GM12865 (cell line): ENCODE measurements at places on chromosomes 3 and 15.

DNA sequence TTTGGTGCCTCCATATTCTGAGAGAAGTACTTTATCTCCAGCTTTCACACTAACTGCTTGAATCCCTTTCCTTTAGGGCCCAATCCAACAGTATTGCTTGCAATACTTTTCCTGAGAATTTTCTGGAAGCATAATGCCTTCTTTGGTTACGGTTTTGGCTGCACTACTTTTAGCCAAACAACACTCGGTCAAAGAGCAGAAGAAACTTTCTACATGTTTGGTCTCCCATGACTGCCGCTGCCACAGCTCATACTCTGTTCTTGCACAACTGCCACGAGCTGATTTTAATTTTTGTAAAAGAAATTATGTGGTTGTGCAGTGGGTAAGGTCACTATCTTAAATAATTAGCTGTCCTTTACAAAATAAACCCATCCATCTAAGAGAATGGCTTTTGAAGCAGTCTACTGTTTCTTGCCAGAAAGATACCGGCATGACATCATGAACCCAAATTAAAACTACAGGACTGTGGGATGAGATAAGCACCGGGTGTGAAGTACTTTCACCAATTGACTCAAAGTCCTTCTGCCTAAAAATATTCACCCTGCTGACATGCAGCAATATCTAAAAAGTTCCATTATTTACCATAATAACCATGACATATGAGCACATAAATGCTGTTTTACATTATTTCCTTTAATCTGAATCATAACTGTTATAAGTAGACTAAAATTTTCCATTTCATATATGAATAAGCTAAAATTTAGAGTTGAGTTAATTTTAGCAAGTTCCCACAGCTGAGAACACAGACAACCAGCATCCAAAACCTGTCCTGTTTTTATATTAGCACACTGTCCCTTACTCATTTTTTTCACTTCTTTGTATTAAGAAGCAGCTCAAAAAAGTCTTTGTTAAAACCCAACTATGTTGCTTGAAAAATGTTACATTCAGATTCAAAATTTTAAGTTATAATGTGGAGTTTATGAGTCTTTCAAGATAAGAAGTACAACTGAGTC lies 1154.3 kb downstream of the EPHA3 start:
- no peak for DNase-seq

- peak; percentile 35 for DNase-seq
Measured at GRCh38 chr15:64697911-64698369, 77.4 kb downstream of the RBPMS2 start.

- no peak for DNase-seq
Measured at GRCh38 chr3:63069806-63070475, 194.7 kb upstream of the CADPS start.

DNA sequence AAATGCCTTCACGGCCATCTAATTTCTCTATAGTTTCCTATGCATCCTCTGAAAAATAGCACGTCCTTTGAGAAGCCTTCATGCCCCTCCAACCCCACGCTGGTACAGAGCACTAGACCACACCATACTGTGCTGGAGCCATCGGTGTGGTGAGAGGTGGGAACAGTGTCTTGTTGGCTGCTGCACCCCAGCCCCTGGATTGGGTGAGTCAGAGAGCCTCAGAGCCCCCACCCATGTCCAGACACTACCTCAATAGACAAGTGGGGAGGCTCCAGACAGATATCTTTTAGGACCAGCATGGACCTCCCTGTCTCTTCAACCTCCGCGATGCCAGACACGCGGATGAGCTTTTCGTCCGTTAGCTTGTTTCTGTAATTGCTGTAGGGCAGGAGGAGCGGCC lies 12.1 kb upstream of the TGM5 start:
- no peak for DNase-seq
